ENCODE measurements at places on chromosomes 5 and 9. TPM values are rescaled to one million over a fixed set of nuclear protein-coding genes. Genes with fewer than 3 reads are reported as not detected.

- no peak for DNase-seq
These were observed 114.6 kb downstream of the MEF2C start for GRCh38 chr5:88768411-88768810.

DNA sequence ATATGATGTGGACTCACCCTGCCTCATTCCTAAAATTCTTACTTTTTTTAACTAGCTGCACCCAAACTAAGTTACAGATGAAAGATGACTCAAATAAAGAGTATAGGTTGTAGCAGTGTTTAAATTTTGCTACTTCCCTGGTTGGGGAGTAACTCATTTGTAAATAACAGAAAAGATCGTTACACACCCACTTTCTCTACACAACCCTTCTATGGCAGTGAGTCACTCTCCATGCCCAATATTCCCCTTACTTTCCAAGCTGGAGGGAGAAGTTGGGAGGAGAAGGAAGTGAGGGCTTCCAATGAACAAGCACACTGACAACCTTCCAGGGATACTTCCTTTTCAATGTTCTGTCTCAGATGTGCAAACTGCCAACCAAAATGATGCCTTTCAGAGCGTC is 1.9 kb downstream of the RASEF start:
- no peak for DNase-seq

DNA sequence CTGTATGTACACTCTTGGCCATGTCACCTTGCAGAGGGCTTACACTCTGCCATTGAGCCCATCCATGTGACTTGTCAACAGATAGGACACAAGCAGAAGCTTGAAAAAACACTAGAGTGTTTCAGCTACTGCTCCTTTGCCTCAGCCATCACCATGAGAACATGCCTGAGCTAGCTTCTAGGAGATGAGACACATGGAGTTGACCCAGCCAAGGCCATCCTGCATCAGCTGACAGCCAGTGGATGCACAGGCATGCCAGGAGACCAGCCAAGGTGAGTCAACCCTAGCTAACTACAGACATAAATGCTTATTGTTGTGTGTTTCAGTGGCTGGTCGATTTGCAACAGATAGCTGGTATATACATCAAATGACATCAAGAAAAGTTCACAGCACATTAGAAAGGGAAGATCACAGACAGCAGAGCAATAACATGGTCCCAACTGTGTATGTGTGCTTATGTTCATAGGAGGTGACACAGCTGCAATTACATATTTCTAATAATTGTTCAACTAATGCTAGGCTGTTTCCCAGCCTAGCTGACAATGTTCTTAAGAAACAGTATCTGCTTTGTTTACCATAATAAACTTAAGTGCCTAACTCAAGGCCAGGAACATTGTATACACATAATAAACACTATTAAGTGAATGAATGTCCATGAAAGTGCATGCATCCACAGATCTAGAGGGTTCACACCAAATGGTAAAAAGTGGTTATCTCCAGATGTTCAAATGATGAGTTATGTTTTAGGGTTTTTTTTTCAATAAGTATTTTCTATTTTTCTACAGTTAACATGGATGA is 105.7 kb downstream of the SPOCK1 start:
- no peak for DNase-seq

GRCh38 chr5:58406394-58406793 is 53.5 kb downstream of the PLK2 start:
- DNase-seq: no peak

- DNase-seq: no peak
These were observed 33.8 kb upstream of the NEURL1B start for GRCh38 chr5:172607213-172607793.

- DNase-seq: no peak
These were observed 130.4 kb upstream of the RFX3 start for GRCh38 chr9:3656224-3656623.

- no peak for DNase-seq
These were observed 214.8 kb downstream of the TTLL11 start for GRCh38 chr9:121878271-121878822.

DNA sequence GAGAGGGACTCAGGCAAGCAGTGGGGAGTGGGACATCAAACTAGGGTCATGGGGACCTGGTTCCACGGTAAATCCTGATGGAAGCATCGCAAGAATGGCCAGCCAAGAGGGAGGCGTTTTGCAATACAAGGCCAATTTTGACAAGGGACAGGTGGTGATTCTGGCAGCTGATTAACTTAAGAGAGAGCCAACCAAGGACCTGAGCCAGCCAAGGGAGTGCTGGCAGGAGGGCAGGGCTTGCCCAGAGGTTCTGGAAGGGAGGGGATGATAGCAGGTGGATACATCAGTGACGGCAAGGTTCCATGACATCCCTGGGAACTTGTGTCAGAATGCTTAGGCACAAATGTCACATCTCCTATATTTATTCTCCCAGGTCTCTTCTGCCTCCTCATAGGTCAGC is 32.8 kb upstream of the PUM3 start:
- no peak for DNase-seq

DNA sequence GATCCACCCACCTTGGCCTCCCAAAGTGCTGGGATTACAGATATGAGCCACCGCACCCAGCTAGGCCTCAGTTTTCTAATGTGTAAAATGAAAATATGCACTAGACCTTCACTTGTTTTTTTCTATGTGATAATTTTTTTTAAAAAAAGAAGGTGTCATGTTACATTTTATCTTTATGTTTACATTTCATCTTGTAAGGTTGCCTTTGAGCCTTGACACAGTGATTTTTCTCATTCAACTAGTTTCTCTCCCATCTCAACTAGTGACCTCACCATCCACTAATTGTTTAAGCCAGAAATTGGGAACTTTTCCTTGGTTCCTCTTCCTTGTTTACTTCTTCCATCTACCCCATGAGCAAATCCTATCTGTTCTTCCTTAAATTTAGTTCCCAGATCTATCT is 21.5 kb downstream of the TMC1 start:
- no peak for DNase-seq

GRCh38 chr9:88523056-88523455 is 11.9 kb upstream of the NXNL2 start:
- DNase-seq: peak; percentile 60

- DNase-seq: no peak
These were observed 183.9 kb downstream of the LURAP1L start for GRCh38 chr9:12958708-12959107.

DNA sequence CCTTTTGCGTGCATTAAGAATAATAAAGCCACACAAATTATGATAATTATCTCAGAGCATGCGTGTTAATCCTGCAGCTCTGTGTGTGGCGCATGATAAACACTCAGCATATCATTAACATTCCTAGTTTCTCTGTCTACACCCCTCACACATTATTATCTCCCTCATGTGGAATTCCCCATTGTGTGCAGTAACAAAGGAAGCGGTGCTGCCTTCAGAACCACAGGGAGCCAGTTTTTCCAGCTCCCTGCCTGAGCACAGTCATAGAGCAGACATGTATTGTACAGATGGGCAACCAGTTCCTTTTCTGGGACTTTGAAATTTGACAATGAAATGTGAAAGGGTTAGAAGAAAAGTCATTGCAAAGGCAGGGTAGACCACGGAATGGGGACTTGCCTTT is 1365.5 kb upstream of the CDH9 start:
- no peak for DNase-seq

DNA sequence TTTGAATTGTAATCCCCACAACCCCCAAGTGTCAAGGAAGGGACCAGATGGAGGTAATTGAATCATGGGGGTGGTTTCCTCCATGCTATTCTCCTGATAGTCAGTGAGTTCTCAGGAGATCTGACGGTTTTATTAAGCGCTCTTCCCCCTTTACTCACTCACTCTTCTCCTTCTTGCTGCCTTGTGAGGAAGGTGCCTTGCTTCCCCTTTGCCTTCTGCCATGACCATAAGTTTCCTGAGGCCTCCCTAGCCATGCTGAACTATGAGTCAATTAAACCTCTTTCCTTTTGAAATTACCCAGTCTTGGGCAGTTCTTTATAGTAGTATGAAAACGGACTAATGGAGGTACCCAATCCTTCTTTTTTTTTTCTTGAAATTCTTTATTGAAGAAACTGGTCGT is 2.2 kb upstream of the CEP120 start:
- no peak for DNase-seq

DNA sequence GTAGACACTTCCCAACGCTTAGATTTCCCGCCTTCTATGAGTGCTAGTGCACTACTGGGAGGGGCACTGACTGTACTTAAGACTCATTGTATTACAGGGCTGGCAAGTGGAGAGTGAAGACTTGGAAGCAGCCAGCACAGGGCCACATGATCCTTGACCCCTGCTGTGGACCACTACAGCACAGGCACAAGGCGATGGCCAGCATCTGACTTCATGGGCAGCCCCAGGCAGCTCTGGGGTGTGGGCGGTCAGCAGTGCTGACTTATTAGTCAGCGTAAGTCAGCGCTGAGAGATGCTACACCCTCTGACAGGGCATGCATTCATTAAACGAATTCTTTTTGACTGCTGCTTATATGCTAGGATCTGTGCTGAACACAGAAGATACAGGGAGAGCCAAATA is 9.3 kb downstream of the SLC46A2 start:
- no peak for DNase-seq

DNA sequence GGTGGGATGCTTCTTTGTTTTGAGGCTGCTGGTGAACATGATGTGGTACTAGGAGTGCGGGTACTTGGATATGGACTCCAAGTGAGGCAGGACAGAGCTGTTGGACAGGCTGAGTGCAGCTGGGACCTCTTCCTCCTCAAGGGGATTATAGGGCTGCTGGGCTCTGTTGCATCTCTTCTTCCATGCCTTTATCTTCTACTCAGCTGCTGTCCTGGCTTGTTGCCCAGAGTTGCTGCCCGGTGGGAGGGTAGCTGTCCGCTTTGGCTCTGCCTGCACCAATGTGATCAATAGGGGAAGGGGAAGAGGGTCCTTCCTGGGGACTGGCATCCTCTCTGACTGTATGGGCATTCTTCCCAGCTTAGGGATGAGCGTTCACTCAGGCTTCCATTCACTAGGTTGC is 1217.9 kb upstream of the ACO1 start:
- no peak for DNase-seq

DNA sequence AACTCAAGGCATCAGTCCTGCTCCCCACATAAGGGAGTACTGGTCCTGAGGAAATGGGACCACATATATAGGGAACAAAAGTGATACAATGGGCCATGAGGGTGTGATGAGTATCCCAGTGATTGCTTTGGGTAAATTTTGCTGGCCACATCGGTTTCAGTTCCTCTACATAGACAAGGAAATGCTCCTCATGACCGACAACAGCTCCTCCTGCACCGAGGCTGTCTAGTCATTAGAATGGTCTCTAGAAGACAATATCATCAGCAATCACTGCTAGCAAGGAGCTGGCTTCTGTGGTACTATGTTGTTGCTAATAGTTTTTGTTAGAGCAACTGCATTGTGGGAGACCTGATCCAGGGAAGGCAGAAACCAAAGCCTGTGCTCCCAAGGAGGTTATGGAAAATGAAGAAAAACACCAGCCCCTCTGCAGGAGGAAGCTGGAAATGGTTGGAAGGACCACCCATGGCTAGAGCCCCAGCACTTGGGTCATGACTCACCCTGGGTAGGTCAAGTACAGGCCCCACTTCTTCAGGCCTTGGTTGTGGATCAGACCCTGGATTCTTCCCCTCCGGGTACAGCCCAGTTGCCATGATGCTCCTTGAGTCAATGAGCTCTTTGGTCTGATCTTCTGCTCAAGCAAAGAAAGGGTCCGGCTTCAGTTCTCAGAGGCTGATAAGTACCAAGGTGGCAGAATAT is 3.4 kb upstream of the CTSL start:
- DNase-seq: no peak

- no peak for DNase-seq
These were observed 6.5 kb upstream of the EBF1 start for GRCh38 chr5:159106193-159106568.

DNA sequence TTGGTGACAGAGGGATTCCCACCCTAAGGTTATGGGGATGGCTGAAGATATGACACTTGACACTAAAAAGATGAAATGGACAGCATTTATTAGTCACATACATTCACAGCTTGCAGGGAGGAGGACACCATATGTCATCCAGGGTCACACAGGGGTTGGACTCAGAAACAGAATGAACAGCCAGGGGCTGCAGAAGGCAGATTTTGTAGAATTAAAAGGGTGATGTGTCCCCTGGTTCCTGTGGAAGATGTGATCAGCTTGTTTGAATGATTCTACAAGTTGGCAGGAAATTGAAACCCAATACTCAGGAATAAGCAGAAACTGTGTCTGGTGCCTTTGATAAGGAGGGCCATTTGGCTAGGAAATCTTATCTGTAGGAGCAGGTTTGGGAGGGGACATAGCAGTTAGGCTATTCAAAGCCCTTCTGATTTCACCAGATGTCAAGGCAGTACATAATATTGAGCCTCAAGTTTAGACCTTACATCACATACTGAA is 102.3 kb upstream of the GRIN3A start:
- no peak for DNase-seq

GRCh38 chr9:26460624-26461023 is 432.0 kb downstream of the CAAP1 start:
- DNase-seq: no peak

DNA sequence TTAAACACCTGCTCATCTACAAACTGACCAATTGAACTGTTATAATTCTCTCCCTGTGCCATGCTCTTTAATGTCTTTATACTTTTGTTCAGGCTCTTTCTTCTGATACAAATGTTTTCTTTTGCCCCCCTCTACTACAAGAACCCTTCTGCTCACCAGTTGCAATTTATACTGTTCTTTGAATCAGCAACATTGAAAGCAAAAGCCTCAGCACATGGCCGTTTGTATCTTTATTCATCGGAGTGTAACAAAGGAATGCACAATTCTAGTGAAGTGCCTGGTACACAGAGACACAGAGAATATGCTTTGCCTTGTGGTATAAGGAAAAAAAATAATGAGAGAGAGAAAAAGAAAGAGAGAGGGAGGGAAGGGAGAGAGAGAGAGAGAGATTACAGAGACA is 547.1 kb downstream of the CDH12 start:
- no peak for DNase-seq

GRCh38 chr5:142012186-142012785 is 541 bp downstream of the GNPDA1 start:
- no peak for DNase-seq

- DNase-seq: no peak
These were observed 14.0 kb downstream of the PRUNE2 start for GRCh38 chr9:76891874-76892273.

GRCh38 chr5:72540759-72541438 is 33.7 kb upstream of the ZNF366 start:
- no peak for DNase-seq

- DNase-seq: no peak
These were observed 61.0 kb downstream of the IPPK start for GRCh38 chr9:92608909-92609445.

DNA sequence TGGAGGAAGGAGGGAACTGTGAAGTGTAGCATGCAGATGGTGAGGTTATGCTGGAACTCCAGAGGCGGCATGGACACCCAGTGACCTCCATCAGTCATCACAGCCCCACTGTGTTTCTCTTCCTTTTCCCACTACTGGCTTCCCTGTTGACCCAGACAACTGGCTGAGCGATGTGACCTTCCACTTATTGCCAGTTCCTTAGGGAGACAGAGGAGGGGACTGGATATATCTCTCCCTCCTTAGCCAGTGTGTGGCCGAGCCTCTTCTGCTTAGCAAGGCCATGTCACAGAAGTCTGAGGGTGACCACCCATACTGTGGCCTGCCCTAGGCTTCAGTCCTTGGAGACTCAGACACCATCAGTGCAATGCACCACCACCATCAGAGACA is 3.0 kb upstream of the PHYKPL start:
- no peak for DNase-seq

GRCh38 chr5:59272809-59273427 is 620.6 kb downstream of the PDE4D start:
- no peak for DNase-seq

QSOX2 gene
- 17.3 TPM for total RNA-seq

MCIDAS gene
- total RNA-seq: not detected

GLDC gene
- 17.3 TPM for total RNA-seq

PTTG1 gene
- total RNA-seq: 38.9 TPM

ARL14EPL gene
- total RNA-seq: not detected

RASGRF2 gene
- total RNA-seq: 5.4 TPM

ANKRD18B gene
- 3.8 TPM for total RNA-seq

RANBP3L gene
- not detected for total RNA-seq
